CD8-positive, alpha-beta memory T cell (primary cell): ENCODE measurements at places on chromosomes 11 and 22. TPM values are rescaled to one million over a fixed set of nuclear protein-coding genes. Genes with fewer than 3 reads are reported as not detected.
A peak's percentile ranks its signal among the peaks of the same experiment; 100 is the strongest.

Gene ARHGAP20
- not detected for total RNA-seq

Gene MUC5AC
- total RNA-seq: not detected

Gene OR10A2
- not detected for total RNA-seq

Gene GLB1L2
- total RNA-seq: 9.5 TPM

Gene ANO1
- total RNA-seq: not detected

Gene PGA5
- not detected for total RNA-seq

Gene GAB4
- not detected for total RNA-seq

Gene CABP4
- 0.33 TPM for total RNA-seq

DNA sequence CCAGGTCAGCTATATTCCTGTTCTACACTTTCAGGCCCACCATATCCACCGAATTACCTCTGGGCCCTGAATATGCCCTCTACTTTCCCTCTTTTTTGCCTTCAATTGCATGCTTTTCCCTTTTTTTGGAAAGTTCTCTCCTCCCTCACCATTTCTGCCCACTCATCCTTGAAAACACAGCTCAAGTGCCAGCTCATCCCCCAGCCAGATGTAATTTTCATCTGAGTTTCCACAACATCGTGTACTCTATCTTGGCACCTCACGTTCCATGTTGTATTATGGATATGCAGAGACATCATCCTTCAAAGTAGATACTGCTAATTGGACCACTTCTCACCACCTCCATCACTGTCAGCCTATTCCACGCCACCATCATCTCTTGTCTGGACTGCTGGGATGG, 129.8 kb upstream of the HSD17B12 start:
- no peak overlapping the region for H3K27ac ChIP-seq
- H3K4me3 ChIP-seq: no peak overlapping the region
- no peaks in the 10 kb centered on the region for H3K4me1 ChIP-seq
- peaks cover 22% of the 10 kb centered on the region for H3K27me3 ChIP-seq
- DNase-seq: no peak

DNA sequence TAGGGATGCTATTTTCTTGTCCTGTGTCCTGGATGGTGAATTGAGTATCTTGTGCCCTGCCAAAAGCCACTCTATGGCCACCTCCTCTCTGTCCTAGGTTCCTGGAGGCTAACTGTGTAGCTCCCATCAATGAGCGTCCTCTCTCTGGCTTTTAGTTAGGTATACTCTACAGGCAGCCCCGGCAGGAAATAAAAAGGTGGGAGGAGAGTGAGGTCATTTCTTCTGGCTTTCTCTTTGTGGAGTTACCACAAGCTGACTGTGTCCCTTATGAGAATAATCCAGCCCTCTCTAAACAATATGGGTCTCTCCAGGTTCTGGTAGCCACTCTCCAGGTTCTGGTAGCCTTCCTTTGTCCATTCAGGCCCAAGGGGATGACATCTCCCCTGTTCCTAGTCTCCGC, 11.7 kb upstream of the ASPHD2 start:
- no peaks in the 10 kb centered on the region for H3K36me3 ChIP-seq
- H3K4me3 ChIP-seq: no peak overlapping the region
- DNase-seq: no peak
- no peaks in the 10 kb centered on the region for H3K4me1 ChIP-seq
- no peak overlapping the region for H3K27ac ChIP-seq
- H3K27me3 ChIP-seq: no peaks in the 10 kb centered on the region

GRCh38 chr11:12678991-12679390, 4.8 kb downstream of the TEAD1 start:
- peaks cover 7% of the 10 kb centered on the region for H3K4me1 ChIP-seq
- DNase-seq: no peak
- H3K27ac ChIP-seq: no peak overlapping the region
- no peaks in the 10 kb centered on the region for H3K36me3 ChIP-seq

DNA sequence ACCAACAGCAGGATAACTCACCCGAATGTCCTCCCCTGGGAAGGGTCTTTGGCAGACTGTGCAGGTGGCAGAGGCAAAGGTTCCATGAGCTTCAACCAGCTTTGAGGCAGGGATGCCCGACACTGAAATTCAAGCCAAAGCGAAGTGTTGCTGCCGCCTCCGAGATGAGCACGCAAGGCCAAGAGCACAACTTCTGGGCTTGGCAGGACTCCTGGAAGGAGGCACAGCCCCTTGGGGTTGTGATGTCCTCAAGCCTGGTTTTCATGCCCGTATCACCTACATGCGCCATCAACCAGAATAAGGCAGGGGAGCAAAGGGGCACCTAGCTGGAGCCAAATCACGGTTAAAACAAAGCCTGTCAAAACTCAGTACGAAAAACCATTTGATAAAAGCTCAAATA, 5.7 kb downstream of the SIRT3 start:
- H3K27me3 ChIP-seq: no peaks in the 10 kb centered on the region
- no peak for DNase-seq
- no peaks in the 10 kb centered on the region for H3K36me3 ChIP-seq
- H3K27ac ChIP-seq: no peak overlapping the region
- no peak overlapping the region for H3K4me3 ChIP-seq
- peaks cover 7% of the 10 kb centered on the region for H3K4me1 ChIP-seq

DNA sequence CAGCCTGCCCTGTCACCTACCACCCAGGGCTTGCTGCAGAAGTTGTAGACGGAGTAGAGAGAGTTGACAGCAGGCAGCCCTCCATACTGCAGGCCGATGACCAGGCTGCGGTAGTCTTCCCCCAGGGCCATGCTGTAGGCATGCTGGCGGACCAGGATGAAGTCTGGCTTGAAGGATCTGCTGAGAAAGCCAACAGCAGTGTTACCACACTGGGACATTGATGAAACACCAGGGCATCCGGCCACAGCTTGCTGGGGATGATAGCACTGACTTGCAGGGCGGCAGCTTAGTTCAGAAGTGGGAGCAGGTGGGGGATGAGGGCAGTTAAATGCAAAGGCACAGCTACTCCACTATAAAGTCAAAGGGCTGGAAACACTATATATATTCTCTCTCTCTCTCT, 67.4 kb downstream of the TIMP3 start:
- H3K27me3 ChIP-seq: no peaks in the 10 kb centered on the region
- no peak overlapping the region for H3K4me3 ChIP-seq
- DNase-seq: no peak
- H3K27ac ChIP-seq: no peak overlapping the region
- no peaks in the 10 kb centered on the region for H3K4me1 ChIP-seq

GRCh38 chr11:104120493-104121137, 43.3 kb downstream of the PDGFD start:
- DNase-seq: no peak
- no peak overlapping the region for H3K27ac ChIP-seq
- H3K4me1 ChIP-seq: no peaks in the 10 kb centered on the region
- H3K4me3 ChIP-seq: no peak overlapping the region

DNA sequence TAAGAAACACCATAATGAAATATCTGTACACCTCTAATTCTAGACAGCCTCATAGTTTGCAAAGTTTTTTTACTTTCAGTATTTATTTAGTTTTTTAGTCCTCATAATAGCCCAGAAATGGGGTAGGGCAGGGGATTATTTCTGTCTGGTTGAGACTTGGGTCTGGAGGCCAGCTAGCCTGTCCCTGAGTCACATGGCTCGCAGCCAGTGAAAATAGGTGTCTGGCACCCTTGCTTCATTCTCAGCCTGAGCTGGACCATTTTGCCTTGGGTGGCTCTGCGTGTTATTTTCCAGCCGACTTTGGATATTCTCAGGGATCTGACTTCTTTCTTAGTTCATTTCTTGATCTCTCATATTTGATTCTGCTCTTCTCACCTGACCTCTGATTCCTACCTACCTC, 123.9 kb upstream of the NARS2 start:
- H3K36me3 ChIP-seq: no peaks in the 10 kb centered on the region
- H3K4me1 ChIP-seq: no peaks in the 10 kb centered on the region
- H3K27me3 ChIP-seq: no peaks in the 10 kb centered on the region
- H3K27ac ChIP-seq: no peak overlapping the region
- DNase-seq: no peak
- H3K4me3 ChIP-seq: no peak overlapping the region

- H3K4me3 ChIP-seq: no peak overlapping the region
- H3K36me3 ChIP-seq: peaks cover 20% of the 10 kb centered on the region
- no peak for DNase-seq
- peaks cover 32% of the 10 kb centered on the region for H3K4me1 ChIP-seq
- H3K27me3 ChIP-seq: no peaks in the 10 kb centered on the region
These were observed 103.1 kb downstream of the PRR5L start for GRCh38 chr11:36399236-36399635.

GRCh38 chr11:26202754-26203153, 129.2 kb upstream of the ANO3 start:
- H3K36me3 ChIP-seq: no peaks in the 10 kb centered on the region
- no peaks in the 10 kb centered on the region for H3K27me3 ChIP-seq
- H3K4me1 ChIP-seq: no peaks in the 10 kb centered on the region
- H3K4me3 ChIP-seq: no peak overlapping the region
- DNase-seq: no peak

DNA sequence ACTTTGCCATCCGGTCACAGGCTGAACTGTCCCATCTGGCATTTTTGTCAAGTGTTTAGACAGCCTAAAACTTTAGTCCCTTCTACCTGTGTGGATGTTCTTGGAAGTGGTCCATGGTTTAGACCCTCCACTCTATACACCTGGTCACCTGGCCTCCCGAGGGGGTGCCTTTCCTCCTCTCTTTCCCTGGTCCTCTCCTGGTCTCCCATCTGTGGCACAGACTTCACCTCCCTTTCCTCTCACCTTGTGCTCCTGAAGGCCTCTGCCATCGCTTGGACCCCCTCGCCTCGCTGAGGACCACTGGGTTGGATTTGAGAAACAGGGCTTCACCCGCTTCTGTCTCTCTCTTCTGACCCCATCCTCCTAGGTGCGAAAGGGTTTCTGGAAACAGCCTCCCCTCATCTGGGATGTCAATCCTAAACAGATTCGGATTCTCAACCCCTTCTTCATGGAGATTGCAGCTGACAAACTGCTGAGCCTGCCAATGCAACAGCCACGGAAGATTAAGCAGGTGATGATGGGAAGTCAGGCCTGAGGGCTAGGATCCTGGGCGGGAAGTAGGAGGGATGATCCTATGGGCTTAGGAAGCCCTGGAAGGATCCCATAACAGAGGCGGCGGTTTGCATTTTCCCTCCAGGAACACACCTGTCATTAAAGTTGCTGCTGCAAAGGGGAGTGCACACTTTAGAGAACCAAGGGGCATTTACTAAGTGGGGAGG, 53.6 kb downstream of the ST3GAL4 start:
- no peak overlapping the region for H3K4me3 ChIP-seq
- H3K4me1 ChIP-seq: no peaks in the 10 kb centered on the region
- H3K27me3 ChIP-seq: no peaks in the 10 kb centered on the region
- no peak for DNase-seq
- no peaks in the 10 kb centered on the region for H3K36me3 ChIP-seq

GRCh38 chr11:6745018-6745417, 26.8 kb downstream of the OR2AG2 start:
- peak overlapping the region; percentile 64 for H3K27ac ChIP-seq
- H3K4me3 ChIP-seq: peak overlapping the region; percentile 73
- DNase-seq: no peak
- peaks cover 52% of the 10 kb centered on the region for H3K4me1 ChIP-seq
- H3K36me3 ChIP-seq: peaks cover 1% of the 10 kb centered on the region

- H3K27ac ChIP-seq: no peak overlapping the region
- H3K36me3 ChIP-seq: no peaks in the 10 kb centered on the region
- no peak overlapping the region for H3K4me3 ChIP-seq
- peaks cover 2% of the 10 kb centered on the region for H3K4me1 ChIP-seq
- no peak for DNase-seq
These were observed 20.9 kb upstream of the MPPED1 start for GRCh38 chr22:43390872-43391271.

GRCh38 chr11:77126156-77126775, 1.8 kb upstream of the MYO7A start:
- H3K27ac ChIP-seq: no peak overlapping the region
- no peaks in the 10 kb centered on the region for H3K27me3 ChIP-seq
- H3K4me3 ChIP-seq: no peak overlapping the region
- no peak for DNase-seq
- peaks cover 8% of the 10 kb centered on the region for H3K4me1 ChIP-seq
- H3K36me3 ChIP-seq: no peaks in the 10 kb centered on the region

- no peak for DNase-seq
- H3K4me1 ChIP-seq: no peaks in the 10 kb centered on the region
- no peak within 1 kb of the TSS for H3K27ac ChIP-seq
- H3K27me3 ChIP-seq: no peaks in the 10 kb centered on the region
These were observed at the start of gene SOX6 for GRCh38 chr11:16356057-16356760. TSS of gene SOX6 (minus strand) at chr11:16356546. CDS start at chr11:16341248, 15,298 bp downstream.

GRCh38 chr22:45628515-45628914, 43.1 kb upstream of the ATXN10 start:
- no peaks in the 10 kb centered on the region for H3K36me3 ChIP-seq
- no peak overlapping the region for H3K27ac ChIP-seq
- no peaks in the 10 kb centered on the region for H3K4me1 ChIP-seq
- no peak overlapping the region for H3K4me3 ChIP-seq

- H3K4me1 ChIP-seq: peaks cover 6% of the 10 kb centered on the region
- H3K36me3 ChIP-seq: no peaks in the 10 kb centered on the region
- no peak overlapping the region for H3K27ac ChIP-seq
- no peak overlapping the region for H3K4me3 ChIP-seq
These were observed 8.0 kb downstream of the PHLDB1 start for GRCh38 chr11:118615282-118615975.

DNA sequence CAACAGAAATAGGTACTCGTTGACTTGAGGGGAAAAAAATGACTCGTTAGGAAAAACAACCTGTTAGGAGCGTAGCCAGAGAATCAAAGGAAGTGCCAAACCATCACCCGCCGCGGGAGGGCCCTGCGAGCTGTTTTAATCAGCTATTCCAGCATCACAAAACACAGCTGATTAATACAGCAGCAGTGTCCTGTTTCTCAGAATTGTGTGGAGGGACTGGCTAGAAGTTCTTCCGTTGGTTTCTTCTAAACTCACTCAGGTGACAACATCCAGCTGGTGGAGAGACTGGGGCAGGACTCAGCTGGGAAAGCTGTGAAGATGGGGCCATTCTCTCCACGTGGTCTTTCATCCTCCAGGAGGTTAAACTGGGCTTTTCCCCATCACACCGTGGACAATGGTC, 28.0 kb downstream of the HSPA8 start:
- no peaks in the 10 kb centered on the region for H3K27me3 ChIP-seq
- DNase-seq: no peak
- H3K36me3 ChIP-seq: no peaks in the 10 kb centered on the region
- H3K27ac ChIP-seq: no peak overlapping the region
- H3K4me1 ChIP-seq: no peaks in the 10 kb centered on the region

GRCh38 chr11:96356848-96357247, 13.9 kb upstream of the MAML2 start:
- no peak overlapping the region for H3K27ac ChIP-seq
- no peak overlapping the region for H3K4me3 ChIP-seq
- no peaks in the 10 kb centered on the region for H3K4me1 ChIP-seq
- no peak for DNase-seq
- H3K27me3 ChIP-seq: no peaks in the 10 kb centered on the region
- H3K36me3 ChIP-seq: peaks cover 23% of the 10 kb centered on the region

- H3K27me3 ChIP-seq: no peaks in the 10 kb centered on the region
- no peaks in the 10 kb centered on the region for H3K36me3 ChIP-seq
- no peak overlapping the region for H3K27ac ChIP-seq
These were observed 56.6 kb upstream of the UBASH3B start for GRCh38 chr11:122598971-122599370.

DNA sequence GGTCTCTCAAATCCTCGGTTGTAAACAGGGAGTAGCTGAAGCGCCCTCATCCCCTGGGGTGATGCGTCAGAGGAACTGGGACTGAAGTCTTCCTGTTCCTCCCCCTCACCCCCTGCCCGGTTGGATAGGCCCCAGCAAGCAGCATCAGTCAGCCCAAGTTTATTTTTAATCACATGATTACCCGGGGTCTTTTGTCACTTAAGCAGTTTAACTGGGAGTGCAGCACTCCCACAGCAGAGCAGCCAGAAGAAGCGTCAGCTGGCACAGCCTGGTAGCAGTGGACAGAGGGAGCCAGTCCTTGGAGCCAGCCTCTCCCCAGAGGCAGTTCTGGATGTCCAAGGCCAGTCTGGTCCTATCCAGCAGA, 342.1 kb downstream of the CTTN start:
- no peaks in the 10 kb centered on the region for H3K36me3 ChIP-seq
- no peaks in the 10 kb centered on the region for H3K4me1 ChIP-seq
- no peaks in the 10 kb centered on the region for H3K27me3 ChIP-seq
